NCI-H1436 (cell line): ENCODE measurements at places on chromosomes 4 and X.
A peak's percentile ranks its signal among the peaks of the same experiment; 100 is the strongest.

- no peak for DNase-seq
Observed at GRCh38 chr4:156390599-156391324, 437.1 kb upstream of the CTSO start.

DNA sequence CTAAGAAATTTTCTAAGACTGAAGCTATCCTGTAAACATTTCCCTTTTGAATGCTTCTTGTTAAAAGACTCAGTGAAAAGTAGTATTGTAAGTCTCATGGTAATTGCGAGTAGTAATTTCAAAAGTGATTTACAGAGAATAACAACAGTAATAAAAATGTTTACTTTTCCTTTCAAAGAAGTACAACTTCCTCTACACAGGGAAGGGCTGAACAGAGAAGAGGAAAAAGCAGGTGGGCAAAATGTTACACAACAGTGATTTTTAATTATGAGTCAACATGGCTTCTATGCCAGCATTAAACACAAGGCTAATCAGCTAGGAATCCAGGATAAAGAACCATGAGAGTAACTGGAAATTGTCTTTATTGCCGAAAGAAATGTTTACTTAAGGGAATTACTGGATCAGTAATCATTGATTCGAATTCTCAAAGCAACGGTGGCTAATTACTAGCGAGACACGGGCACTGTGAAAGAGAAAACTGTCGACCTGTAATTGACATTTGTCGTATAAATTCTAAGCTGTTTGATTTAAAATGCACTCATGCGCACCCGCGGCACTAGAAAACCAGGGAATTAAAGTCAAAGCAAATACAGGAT is 15.4 kb downstream of the UTP3 start:
- DNase-seq, result peak; percentile 69

DNA sequence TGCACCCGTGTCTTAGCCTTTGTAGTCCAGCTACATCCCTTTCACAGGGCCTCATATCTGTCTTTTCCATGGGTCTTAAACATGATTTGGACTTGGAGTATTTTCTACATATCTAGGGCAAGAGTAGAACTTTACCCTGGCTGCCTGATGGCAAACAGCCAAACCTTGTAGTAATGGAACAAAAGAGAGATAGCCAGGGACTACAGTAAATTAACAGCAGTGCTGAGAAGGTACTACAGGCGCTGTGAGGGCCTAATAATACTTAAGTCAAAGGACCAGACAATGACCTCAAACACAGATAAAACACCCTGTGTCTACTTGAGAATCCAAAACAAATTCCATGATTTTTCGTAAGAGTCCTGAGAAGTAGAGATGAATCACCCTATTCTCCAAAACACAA is 111.0 kb upstream of the WDR17 start:
- no peak for DNase-seq

- DNase-seq, result no peak
Observed at GRCh38 chr4:21901831-21902230, 46.7 kb downstream of the KCNIP4 start.
